B cell (primary cell): ENCODE measurements at places on chromosomes 11 and 22. TPM values are rescaled to one million over a fixed set of nuclear protein-coding genes. Genes with fewer than 3 reads are reported as not detected.

The ENTHD1 gene
- total RNA-seq, result not detected in 2 replicates

The CREB3L1 gene
- total RNA-seq, result not detected in 2 replicates

DNA sequence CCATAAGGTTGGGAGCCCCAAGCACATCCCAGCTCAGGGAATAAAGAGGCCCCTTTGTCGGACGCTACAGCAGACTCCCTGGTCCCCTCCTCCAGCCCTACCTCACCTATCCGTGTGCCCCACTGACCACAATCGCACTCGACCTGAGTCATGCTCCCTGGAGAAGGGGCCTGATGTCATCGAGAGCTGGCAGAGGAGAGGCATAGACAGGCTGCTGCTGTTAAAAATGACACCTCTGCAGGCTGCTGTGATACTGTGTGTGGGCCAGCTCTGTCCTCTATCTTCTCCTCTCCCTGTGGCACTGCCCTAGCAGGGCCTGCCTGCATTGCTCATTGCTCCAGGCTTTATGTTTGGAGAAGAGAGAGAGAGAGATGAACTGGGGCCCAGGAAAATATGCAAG lies 123.4 kb upstream of the SYT13 start:
- H3K36me3 ChIP-seq, result no peaks in the 10 kb centered on the region
- no peak overlapping the region for H3K4me3 ChIP-seq
- peaks cover 10% of the 10 kb centered on the region for H3K27me3 ChIP-seq
- H3K27ac ChIP-seq, result no peak overlapping the region
- no peaks in the 10 kb centered on the region for H3K4me1 ChIP-seq

DNA sequence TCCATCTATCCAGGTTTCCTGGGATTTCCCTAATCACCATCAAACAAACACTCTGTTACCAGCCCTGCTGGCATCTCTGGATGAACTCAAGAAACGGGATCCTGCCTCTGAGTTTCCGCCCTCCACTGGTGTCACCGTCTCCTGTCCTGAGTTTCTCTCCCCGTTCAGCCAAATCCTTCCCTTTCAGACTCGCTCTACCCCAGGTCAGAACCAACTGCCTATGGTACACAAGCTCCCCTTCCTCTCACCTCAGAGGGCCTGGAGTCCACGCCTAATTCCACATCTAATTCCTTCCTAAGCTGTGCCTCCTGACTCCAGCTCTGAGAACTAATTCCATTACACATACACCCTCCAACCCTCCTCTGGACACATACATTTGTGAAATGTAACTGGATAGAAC lies 96.1 kb downstream of the SHANK2 start:
- H3K4me3 ChIP-seq, result no peak overlapping the region
- no peaks in the 10 kb centered on the region for H3K27me3 ChIP-seq
- no peaks in the 10 kb centered on the region for H3K4me1 ChIP-seq
- no peaks in the 10 kb centered on the region for H3K36me3 ChIP-seq
- no peak overlapping the region for H3K27ac ChIP-seq
